ENCODE measurements at places on chromosomes 6 and 20.

- no peak for DNase-seq
These were observed 24.8 kb upstream of the SGK2 start for GRCh38 chr20:43534016-43534415.

DNA sequence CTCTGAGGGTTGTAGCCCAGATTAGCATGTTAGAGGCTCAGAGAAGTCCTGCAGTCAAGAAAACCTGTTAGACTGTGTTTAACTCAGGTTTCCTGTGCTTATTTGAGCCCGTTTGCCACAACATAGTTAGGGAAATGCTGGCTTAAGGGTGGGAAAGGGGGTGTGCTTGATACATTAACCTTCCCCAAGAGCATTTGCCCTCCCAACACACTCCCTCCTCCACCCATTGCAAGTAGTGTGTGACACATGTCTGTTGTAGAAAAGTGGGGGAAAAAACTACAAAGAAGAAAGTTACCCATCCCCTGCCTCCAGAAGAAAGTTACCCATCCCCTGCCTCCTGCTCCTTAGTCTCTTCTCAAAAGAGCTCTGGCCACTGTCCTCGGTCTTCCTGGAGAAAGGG, 36.8 kb upstream of the MRPS18A start:
- DNase-seq = no peak

GRCh38 chr20:4275581-4276088, 260.3 kb upstream of the RNF24 start:
- no peak for DNase-seq

- no peak for DNase-seq
These were observed 244.7 kb downstream of the CDKAL1 start for GRCh38 chr6:20778912-20779311.

GRCh38 chr6:1422290-1422689, 32.9 kb downstream of the FOXF2 start:
- no peak for DNase-seq

GRCh38 chr6:37982317-37982716, 162.8 kb downstream of the ZFAND3 start:
- DNase-seq = no peak

DNA sequence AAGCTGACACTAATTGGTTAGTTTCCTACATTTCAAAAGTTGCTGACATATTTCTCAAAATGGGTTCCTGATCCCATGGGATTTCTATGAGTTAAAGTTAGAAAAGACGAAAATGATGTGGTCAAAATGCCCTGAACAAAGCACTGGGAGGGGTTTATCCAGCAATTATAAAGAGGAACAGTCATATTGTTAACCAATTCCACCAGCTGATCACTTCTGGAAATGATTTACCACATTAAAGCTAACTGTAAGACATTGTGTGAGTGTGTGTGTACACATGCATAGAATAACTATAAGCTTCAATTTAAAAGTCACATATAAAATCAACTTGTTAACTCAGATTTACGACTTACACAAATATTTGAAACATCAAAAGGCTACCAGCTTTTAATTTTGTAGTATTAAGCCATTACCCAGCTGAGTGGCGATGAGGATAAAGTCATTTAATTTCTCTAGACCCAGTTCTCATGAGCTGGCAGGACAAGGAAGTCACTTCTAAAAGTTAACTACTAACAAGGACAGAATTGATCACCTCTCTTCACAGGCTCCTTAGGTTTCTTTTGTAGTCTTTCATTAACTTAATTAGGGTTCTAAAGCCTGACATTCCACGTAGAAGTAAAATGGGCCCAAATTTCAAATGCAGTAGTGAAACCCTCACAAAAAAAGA, 40.4 kb downstream of the MAN1A1 start:
- DNase-seq = no peak

- DNase-seq = no peak
These were observed 89.4 kb downstream of the PACRG start for GRCh38 chr6:162817196-162817595.

DNA sequence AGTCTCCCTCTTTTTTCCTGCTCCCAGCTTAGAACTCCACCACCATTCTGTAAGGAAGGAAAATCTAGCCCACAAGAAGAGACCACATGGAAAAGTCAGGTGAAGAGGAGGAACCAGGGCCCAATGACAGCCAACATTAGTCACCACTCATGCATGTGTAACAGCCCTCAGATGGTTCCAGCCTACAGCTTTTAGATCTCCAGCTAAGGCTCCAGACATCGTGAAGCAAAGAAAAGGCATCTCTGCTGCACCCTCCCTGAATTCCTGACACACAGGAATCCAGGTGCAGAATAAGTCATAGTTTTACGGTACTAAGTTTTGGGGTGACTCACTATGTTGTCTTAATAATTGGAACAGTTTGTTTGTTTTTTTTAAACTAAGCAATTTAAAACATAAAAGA, 25.5 kb downstream of the DCDC2 start:
- DNase-seq = no peak

- DNase-seq = no peak
These were observed 26.1 kb upstream of the RIPPLY2 start for GRCh38 chr6:83827050-83827449.

- no peak for DNase-seq
These were observed 8.0 kb downstream of the TMEM181 start for GRCh38 chr6:158567871-158568401.

- DNase-seq = no peak
These were observed 46.7 kb downstream of the SLC24A3 start for GRCh38 chr20:19259141-19259591.

- DNase-seq = peak; percentile 45
These were observed 40.9 kb upstream of the CDH22 start for GRCh38 chr20:46349035-46349741.

DNA sequence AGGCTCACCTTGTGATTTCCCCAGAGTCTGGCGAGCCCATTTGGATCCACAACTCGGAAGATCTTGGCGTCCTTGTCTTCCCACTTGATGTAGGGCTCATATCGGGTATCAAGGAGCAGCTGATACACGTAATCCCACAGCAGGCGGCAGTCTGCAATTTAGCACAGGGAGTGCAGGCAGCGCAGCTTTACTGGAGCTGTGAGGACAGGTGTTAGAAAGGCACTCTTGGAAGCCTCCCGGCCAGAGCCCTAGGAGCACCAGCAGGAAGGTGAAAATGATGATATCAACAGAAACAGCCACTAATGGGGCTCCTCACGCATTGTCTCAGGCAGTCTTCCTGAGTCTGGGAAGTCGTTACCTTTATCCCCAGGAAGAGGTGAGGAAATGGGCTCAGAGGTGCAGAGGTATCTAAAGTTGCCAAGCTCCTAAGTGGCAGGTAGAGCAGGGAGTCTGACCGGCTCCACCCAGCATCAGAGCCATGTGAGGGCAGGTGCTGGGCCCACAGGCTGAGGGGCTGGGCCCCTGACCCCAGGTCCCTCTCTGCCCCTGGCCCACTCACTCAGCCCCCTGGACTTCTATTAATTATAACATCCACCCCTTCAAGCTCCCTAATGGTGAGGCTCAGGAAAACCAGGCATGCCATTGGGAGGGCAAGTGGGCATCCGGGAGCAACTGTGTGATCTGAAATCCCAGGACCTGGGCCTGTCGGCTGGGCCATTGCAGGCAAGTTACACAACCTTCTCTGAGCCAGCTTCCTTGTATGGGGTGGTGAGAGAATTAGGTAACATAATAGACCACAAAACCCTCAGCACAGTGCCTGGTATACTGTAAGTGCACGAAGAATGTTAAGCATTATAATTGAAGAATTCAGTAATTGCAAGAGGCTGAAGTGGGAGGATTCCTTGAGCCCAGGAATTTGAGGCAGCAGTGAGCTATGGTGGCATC, 18.3 kb downstream of the ETV7 start:
- DNase-seq = no peak

Measured in pancreas (tissue), 10 donors.